ENCODE measurements at places on chromosomes 2 and 18. TPM values are rescaled to one million over a fixed set of nuclear protein-coding genes. Genes with fewer than 3 reads are reported as not detected.

ATP5MC3 gene
- 112 TPM for total RNA-seq

REG3G gene
- total RNA-seq, result 9.1 TPM

KIAA2012 gene
- not detected for total RNA-seq

SERPINB5 gene
- total RNA-seq, result not detected

ARMC9 gene
- 22.5 TPM for total RNA-seq

HS6ST1 gene
- total RNA-seq, result 38.7 TPM

LONRF2 gene
- 64.4 TPM for total RNA-seq

MAL gene
- not detected for total RNA-seq

MAPK4 gene
- 18.0 TPM for total RNA-seq

DUSP2 gene
- 4.3 TPM for total RNA-seq

NEURL3 gene
- 0.11 TPM for total RNA-seq

COL4A4 gene
- 24.2 TPM for total RNA-seq

SLC16A14 gene
- 19.6 TPM for total RNA-seq

PLB1 gene
- 23.5 TPM for total RNA-seq

LRRC30 gene
- not detected for total RNA-seq

TMEFF2 gene
- total RNA-seq, result 2.7 TPM

BOLL gene
- not detected for total RNA-seq

SP3 gene
- total RNA-seq, result 73.1 TPM

GPBAR1 gene
- total RNA-seq, result 9.5 TPM

CXCR4 gene
- total RNA-seq, result 86.8 TPM

NOL4 gene
- not detected for total RNA-seq

TMEM185B gene
- total RNA-seq, result 31.7 TPM

GKN2 gene
- 0.31 TPM for total RNA-seq

VSNL1 gene
- total RNA-seq, result 15.6 TPM

TNS1 gene
- total RNA-seq, result 242 TPM

PID1 gene
- total RNA-seq, result 48.8 TPM

PLGLB1 gene
- total RNA-seq, result 4.0 TPM

DSG1 gene
- not detected for total RNA-seq

CROCC2 gene
- total RNA-seq, result 0.23 TPM

PSTPIP2 gene
- 7.3 TPM for total RNA-seq

PUS10 gene
- 2.2 TPM for total RNA-seq

PASK gene
- 0.72 TPM for total RNA-seq

ZCCHC2 gene
- 31.2 TPM for total RNA-seq

RUFY4 gene
- 0.80 TPM for total RNA-seq

EMILIN1 gene
- total RNA-seq, result 210 TPM

UNC80 gene
- 3.8 TPM for total RNA-seq

CYBRD1 gene
- 246 TPM for total RNA-seq

DNAJB2 gene
- total RNA-seq, result 154 TPM

SCYGR1 gene
- total RNA-seq, result not detected

PRKAG3 gene
- total RNA-seq, result not detected

STON1 gene
- total RNA-seq, result 14.7 TPM

KLHL14 gene
- total RNA-seq, result 0.28 TPM

POTEC gene
- not detected for total RNA-seq

MYO3B gene
- total RNA-seq, result not detected

TGFA gene
- total RNA-seq, result 0.81 TPM

PKDCC gene
- 43.3 TPM for total RNA-seq

GULP1 gene
- total RNA-seq, result 89.3 TPM

C1D gene
- 77.8 TPM for total RNA-seq

TUBA4B gene
- total RNA-seq, result not detected

BCL2 gene
- 6.9 TPM for total RNA-seq
